HuH-7 (cell line): ENCODE measurements at places on chromosomes 1 and 21.

DNA sequence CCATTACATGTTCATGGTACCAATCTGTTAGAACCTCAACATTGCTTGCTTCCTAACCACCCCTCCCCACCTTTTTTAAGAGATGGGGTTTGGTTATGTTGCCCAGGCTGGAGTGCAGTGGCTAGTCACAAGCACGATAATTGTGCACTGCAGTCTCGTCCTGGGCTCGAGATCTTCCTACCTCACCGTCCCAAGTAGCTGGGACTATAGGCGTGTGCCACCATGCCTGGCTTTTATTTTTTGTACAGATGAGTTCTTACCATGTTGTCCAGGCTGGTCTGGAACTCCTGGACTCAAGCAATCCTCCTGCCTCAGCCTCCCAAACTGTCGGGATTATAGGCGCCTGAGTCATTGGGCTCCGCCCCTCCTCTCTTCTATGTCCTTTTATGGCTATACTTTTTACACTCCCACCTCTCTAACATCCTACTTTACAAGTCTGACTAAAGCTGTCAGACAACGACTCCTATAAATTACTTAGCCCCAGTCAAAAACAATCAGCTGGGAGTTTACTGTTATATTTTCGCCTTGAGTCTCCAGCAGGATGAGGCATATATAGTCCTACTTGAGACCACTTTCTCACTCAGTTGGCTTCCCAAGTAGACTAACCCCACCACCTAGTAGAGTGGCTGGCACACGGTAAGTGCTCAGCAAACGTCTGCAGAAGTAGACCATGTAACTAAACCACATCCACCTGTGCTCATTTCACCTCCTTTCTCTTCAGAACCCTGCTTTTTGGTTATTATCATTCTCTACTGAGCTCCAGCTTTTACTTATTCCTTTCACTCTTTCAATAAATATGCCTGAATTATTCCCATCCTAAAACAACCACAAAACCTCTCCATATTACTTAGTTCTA, 13.8 kb downstream of the ENSA start:
- no peak for DNase-seq

DNA sequence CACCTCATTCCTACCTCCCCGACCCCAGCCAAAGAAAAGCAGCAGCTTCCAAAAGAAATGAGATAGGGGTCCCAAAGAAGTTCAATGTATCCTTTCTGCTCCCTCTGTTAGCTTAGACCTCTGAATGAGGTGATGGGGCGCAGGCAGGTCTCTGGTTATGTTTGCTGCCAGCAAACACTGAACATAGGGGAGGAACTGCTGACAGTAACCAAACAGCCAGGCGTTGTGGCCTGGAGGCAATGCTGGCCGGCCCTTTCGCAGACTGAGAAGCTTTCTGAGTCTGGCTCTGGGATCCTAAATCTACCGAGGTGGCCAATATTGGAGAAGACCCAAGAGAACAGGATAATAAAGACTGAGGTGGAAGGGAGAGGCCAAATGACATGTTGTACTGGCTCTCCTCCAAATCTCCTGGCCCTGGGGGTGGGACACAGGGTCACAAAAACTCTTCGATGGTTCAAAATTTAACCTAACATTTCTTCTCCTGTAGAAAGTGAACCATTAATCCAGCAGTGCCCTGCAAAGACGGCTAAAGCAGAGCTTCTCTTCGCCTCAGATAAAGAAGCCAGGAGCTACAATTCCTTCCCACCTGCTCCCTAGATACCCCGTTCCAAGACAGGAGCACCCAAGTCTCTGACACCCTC, 19.6 kb downstream of the SSR2 start:
- no peak for DNase-seq

DNA sequence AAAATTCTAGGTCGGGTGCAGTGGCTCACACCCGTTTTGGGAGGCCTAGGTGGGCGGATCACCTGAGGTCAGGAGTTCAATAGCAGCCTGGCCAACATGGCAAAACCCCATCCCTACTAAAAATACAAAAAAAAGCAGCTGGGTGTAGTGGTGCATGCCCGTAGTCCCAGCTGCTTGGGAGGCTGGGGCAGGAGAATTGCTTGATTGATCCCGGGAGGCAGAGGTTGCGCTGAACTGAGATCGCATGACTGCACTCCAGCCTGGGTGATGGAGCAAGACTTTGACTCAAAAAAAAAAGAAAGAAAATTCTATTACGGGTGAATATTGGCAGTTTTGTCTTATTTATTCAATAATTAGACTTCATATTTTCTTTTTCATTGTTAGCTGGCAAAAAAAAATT, 62.1 kb downstream of the SNX7 start:
- no peak for DNase-seq

DNA sequence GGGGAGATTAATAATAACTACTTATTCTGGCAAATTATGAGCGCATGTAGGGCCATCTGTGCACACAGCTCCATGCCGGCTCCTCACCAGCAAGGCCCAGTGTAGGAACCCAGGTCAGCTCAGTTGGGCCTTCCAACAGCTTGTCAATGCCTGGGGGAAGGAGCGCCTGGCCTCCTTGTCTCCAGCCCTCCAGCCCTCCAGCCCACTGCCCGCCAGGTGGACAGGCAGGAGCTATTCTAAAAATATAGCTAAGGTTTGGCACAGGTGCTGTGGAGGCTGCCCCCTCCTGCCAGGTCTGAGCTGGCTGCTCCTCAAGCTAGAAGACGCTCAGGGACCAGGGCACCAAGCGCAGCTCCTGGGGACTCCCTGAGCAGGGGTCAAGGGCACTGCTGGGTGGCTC, 85.7 kb downstream of the GRIK3 start:
- no peak for DNase-seq

- no peak for DNase-seq
Measured at GRCh38 chr1:80540149-80540548, 1260.6 kb upstream of the ADGRL2 start.

GRCh38 chr21:43956670-43957035, 55.5 kb upstream of the TRAPPC10 start:
- DNase-seq: no peak
